ENCODE measurements at places on chromosomes 16 and 17.

DNA sequence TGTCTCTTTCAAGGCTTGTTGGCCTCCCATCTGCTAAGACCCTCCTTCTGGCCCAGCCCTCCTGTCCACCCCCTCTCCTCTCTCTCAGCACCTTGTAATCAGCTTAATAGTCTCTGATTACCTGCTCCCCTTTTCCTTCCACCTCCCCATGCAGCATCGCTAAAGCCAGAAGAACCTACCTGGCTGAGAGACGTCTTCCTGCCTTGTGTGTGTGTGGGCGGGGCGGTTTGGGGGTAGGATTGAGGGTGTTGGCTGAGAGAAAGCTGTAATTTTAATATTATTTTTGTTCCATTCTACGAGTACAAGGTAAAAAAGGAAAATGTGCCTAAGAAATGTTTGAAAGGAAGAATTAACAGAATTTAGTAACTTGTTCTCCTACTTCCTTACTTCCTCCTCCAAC, 3.4 kb downstream of the DNAH9 start:
- no peak for DNase-seq

DNA sequence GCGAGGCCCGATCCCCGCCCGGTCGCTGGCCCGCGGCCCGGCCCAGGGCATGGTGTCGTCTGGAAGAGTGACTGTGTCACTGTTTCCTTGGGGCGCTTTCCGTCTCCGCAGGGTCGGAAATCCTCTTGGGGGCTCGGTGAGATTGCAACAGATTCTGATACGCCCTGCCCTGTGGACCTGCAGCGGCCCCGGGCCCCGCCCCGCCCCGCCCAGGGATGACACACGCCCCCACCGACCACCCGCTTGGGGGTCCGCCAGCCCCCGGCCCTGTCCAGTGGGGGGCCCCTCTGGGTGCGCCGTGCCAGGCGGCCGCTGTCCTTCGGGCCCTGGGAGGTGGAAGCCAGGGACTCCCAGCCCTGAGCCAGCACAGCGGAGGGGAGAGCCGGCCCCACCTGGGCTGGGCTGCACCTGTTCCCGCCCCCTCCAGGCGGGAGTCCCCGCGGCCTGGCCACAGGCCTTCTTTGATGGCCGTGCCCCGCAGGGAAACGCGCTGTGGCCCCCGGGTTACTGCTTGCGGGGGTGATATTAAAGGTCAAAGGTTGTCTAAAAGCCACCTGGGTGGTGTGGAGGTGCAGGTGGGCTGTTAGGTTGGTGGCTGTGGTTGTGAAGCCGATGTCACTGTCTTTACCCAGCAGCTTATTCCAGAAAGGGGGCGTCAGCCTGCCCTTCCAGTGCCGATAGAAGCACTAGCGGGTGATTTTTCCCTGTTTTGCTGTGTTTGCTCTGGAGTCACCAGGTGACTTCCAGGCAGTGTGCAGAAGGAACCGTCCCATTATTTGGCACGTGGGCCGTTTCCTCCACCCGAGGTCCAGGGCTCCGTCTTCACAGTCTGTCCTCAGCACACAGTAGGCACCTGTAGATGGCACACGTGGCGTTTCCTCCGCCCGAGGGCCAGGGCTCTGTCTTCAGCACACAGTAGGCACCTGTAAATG, 752 bp downstream of the TBC1D24 start:
- peak; percentile 61 for DNase-seq

DNA sequence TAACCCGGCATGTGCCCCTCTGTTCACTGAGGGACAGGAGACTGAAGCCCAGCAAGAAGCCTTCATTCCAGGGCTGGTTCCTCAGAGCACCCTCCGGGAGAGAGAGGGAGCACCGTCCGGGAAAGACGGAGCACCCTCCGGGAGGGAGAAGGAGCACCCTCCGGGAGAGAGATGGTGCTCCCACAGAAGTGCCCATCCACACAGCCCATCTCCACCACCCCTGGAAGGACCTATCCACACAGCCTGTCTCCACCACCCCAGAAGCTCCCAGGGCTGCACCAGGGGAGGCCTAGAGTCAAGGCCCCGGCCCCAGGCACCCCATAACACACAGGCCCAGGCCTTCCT, 88.6 kb downstream of the ABR start:
- DNase-seq: no peak

DNA sequence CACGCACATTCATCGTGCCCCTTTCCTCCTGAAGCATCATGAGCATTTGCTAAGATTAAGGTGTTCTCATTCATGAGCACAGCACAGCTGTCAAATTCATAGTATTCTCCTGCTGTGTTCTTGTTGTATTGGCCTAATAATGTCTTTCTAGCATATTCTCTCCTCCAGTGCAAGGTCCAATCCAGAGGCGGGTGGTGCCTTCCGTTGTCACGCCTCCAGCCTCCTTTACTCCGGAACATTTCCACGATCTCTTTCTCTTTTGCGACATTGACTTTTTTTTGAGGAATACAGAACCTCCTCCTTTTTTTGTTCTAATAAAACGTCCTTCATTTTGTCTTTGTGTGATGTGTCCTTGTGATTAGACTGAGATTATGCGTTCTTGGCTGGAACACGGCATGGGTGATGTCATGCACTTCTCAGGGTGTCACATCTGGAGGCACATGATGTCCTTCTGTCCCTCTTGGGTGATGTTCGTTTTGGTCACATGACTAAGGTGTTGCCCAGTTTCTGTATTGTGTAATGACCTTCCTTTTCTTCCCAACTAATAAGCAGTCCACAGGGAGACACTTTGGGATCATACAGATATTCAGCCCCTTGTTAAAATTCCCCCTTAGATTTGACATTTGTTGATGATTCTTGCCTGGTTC, 66.3 kb downstream of the CLEC16A start:
- no peak for DNase-seq

DNA sequence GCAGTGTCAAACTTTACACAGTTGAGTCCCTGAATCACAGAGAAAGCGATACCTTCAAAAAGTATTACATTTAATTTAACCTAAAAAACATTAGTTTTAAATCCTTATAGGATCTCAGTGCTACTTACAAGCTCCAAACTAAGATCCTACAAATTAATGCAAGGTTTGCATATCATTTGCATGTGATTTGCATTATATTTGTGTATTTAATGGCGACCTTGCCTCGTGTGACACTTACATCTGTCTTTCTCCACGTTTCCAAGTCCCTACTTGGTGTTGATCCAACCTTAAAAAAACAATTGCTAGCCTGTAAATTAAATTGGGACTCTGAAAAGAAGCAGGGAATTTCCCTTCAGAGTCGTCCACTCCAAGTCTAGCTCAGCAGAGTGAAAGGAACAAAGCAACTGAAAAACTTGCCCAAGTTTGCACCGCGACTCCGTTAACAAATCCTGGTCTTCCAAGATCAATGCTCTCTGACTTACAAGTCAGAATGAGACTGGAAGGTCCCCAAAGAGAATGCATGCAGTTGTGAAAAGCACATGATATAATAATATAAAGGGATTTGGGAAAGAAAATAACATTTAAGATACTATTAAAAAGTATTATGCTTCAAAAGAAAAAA, 739 bp upstream of the FAM117A start:
- DNase-seq: peak; percentile 31

- no peak for DNase-seq
Observed at GRCh38 chr17:70238646-70239045, 69.3 kb downstream of the KCNJ2 start.

DNA sequence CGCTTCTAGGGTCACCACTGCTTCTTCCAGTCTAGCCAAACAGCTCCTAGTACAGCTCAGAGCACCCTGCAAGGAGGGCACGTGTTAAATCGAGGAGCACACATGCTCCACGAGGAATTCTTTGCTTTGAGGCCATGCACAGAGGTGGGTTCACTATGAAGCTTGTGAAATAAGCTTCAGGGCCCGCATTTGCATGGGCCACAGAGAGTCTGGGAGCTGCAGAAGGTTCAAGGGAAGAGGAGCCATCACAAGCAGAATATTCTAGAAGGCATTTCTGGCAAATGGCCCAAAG, 55.3 kb downstream of the MYH13 start:
- no peak for DNase-seq

DNA sequence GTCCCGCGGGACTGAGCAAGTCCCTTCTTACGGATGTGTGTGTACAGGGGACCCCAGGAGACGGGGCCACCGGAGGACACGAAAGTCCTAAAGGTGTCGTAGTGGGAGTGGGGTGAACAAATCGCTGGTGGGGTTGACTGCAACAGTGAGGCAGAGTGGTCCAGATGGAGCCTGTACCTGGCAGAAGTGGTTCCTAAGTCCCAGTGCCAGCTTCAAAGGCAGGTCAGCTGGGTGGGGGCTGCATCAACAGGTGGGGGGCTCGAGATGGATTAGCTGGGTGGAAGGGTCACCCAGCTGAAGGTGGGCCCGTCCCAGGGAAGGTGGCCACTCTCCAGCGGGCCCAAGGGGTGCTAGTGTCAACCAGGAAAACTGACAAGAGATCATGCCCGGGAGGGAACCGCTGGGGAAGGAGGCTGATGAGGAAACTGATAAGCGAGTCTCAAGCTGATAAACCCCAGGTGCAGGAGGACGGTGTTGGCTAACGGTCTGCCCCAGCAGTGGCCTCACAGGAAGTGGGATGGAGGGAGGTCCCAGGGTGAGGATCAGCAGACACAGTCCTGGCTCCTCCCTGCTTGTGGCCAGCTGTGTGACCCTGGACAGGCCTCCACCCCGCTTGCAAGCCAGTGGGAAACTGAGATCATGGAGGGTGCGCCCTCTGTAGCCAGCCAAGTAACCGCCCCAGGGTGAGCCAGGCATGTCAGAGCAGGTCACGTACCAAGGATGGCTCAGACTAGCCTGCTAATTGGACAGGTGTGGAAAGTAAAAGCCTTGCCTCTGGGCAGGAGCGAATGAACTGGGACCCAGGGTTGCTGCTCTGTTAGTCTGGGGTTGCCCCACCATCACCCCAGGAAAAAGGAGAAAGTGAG, 1.0 kb downstream of the ORAI3 start:
- DNase-seq: peak; percentile 76
